BJ (cell line): ENCODE measurements at places on chromosomes 16 and 17.
A peak's percentile ranks its signal among the peaks of the same experiment; 100 is the strongest.

GRCh38 chr16:16190546-16190945, 32.7 kb downstream of the ABCC6 start:
- no peak for DNase-seq

- peak; percentile 68 for DNase-seq
Measured at GRCh38 chr16:15502041-15502725, 67.8 kb downstream of the BMERB1 start.

DNA sequence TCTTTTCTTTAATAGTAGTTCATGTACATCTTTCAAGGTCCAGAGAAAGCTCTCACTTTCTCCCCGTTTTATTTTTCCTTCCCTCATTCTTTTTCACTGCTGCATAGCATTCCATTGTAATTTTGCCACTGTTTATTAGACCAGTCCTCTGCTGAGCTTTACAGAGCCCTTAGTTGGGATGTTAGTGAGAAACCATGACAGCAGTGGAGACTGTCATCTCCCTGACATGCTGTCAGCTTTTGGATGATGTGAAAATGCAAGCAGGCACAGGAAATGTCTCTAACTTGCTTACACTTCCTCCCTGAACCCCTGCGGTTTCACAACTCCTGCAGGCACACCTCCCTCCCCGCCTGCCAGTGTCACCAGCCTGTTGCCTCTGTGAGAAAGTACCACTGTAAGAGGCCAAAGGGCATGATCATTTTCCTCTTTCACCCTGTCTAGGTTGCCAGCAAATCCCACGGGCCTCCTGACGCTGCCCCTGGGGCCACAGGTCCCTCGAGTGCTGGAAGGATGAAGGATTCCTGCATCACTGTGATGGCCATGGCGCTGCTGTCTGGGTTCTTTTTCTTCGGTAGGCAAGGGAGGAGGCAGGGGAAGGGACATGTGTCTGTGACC, at the start of gene ITGAL:
Gene ITGAL (plus strand): TSS at position 415 of the 615 bp plus-strand sequence. CDS start 96 bp downstream, at position 511.
- DNase-seq = no peak

DNA sequence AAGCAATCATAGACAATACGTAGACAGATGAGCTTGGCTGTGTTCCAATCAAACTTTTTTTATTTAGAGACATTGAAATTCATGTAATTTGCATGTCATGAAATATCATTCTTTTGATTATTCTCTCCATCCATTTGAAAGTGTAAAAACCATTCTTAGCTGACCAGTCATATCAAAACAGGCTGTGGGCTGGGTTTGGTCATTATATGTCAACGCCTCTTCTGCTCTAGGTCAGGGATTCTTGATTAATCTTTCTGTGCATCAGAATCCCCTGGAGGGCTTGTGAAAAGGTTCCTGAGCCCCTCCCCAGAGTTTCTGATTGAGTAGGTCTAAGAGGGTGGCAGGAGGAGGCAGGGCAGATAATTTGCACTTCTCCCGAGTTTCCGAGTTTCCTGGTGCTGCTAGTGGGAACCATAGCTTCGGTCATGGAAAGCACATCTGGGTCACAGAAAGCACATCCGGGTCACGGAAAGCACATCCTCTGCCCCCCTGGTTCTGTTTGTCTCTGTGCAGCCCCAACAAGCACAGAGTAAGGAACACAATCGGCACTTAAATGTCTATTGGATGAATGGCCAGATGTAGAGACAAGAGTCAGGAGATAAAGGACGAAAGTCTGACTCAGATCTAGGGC, 16.4 kb downstream of the PIMREG start:
- DNase-seq = no peak

GRCh38 chr16:81678326-81679095, 100.6 kb upstream of the PLCG2 start:
- no peak for DNase-seq

DNA sequence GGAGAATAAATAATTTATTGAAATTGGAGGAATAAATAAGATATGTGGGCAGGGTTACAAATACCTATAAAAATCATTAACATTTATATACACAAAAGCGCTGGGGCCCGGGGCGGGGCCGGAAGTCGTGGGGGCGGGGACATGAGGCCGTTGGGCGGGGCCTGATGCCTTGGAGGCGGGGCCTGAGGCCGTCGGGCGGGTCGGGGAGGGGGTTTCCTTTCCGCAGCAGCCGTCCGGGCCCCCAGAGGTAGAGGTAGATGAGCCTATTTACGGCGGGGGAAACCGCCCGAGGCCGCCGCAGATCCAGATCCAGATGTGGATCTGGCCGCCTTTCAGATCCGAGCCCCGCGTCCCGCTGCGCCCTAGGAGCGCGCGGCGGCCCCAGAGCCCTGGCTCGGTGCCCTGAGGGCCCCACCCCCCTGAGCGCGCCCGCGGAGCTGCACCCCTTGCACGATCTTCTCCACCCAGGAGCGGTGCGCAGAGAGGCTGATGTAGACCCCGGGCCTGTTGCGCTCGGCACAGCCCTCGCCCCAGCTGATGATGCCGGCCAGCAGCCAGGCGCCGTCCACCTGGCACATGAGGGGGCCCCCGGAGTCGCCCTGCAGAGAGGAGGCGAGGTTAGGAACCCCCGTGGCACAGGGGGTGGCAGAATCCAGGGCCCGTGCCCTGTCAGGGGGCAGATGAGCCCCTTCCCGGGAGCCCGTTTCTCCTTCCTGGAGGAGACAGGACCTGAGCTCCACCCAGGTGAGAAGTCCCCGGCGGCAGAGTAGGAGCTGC, 5.1 kb downstream of the PRSS22 start:
- DNase-seq = no peak

GRCh38 chr16:20879175-20880040, 20.8 kb downstream of the DCUN1D3 start:
- no peak for DNase-seq

DNA sequence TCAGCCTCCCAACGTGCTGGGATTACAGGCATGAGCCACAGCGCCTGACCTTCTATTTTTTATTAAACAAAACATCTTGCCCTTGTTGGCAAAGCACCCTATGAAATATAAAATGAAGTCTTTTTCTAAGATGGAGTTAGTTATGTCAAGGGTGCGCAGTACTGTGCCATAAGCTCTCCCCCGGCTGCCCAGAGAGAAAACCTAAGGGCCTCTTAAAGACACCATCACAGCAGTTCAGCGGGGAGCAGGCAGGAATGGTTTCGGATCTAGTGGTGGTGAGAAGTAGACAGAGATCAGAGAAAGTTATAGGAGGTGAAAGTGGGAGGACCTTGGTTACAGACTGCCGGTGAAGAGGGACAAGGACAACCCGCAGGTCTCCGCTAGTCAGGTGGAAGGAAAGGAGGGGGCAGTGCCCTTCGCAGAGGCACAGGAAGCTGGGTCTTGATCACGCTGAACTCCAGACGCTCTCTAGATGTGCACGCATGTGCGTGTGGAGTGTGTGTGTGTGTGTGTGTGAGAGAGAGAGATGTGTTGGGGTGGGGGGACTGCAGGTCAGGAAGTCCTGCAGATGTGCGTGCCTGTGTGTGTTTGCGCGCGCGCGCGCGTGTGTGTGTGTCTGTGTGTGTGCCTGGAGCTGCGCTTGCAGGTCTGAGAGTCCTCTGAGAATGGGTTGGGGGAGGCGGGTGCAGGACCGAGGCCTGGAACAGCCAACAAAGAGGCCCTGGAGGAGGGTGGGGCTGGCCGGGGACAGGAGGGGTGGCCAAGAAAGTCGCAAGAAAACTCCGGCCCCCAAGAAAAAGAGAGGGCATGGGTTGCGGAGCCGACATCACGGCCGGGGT, 748 bp upstream of the CMTM3 start:
- peak; percentile 31 for DNase-seq

DNA sequence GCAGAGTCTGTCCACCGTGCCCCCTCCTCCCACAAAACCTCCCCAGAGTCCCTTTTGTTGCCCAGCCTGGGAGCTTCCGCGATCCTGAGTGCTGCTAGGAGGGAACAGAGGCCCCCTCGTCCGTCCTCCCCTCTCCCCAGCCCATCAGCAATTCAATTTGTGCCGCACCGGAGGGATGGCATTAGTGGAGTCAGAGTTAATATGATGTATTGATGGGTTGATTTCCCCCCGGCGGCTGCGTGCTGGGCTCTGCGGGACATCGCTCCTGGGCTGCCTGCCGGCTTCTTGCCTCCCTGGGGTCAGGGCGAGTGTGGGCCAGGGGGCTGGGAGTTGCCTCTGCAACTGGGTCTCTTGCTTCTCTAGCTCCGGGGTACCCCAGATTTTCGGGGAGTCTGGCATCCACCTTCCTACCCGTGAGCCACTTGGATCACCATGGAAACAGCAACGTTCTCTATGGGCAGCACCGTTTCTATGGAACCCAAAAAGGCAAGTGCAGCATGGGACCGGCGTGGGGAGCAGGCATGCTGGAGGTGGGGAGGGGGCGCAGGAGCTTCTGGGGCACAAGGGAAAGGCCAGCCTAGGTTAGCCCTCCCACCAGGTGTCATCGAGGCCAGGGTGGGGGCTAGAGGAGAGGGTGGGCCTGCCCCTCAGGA, 42.9 kb downstream of the BAHCC1 start:
- no peak for DNase-seq

DNA sequence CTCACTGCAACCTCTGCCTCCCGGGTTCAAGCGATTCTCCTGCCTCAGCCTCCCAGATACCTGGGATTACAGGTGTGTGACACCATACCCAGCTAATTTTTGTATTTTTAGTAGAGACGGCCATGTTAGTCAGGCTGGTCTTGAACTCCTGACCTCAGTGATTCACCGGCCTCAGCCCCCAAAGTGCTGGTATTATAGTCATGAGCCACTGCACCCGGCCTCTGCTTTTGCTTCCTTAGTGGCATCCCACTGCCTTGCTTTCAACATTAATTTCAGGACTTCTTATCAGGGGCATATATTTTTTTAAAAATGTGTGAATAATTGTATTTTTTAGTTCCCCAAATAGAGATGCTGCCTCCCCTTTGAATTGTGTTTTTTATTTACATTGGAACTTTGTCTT, 98.8 kb downstream of the SYCE1L start:
- no peak for DNase-seq

DNA sequence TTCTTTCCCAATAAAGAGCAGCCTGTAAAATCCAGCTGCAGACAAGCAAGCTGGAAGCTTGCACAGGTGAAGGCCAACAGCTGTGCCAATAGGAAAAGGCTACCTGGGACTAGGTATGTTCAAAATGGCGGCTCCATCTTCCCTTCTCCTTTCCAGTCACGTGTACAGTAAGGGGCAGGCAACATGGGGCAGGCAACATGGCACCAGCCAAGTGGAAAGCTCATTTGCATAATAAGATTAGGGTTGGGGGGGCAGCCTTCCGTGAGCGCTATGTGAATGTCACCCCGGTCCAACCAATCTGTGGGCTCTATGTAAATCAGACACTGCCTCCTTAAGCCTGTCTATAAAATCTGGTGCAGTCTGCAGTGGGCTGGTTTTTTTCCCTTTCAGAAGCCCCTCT, 31.3 kb downstream of the TVP23A start:
- DNase-seq = no peak

DNA sequence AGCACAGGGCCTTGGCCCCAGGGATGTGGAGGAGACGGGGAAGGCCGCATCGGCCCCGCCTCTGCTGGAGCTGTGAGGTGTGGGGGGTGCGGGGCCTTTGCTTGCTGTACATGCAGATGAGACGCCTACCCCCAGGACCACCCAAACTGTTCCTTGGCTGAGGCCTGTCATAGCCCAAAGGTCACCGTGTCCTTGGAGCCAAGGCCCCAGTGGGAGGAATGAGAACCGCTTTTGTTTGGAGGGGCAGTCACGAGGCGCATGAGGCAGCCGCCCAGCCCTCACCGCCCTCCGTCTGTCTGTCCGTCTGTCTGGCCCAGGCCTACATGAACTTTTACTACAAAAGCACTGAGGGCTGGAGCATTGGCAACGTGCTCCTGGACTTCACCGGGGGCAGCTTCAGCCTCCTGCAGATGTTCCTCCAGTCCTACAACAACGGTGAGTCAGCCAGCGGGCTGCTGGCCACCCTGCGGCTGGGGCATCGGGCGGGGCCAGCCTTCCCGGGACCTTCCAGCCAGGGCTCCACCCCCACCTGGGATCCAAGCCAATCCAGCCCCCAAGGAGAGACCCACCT, 8.8 kb downstream of the TAX1BP3 start:
- peak; percentile 74 for DNase-seq

- DNase-seq = no peak
Measured at GRCh38 chr16:8644211-8645140, 23.0 kb downstream of the METTL22 start.

GRCh38 chr17:80695979-80696378, 151.3 kb downstream of the RPTOR start:
- no peak for DNase-seq

- no peak for DNase-seq
Measured at GRCh38 chr17:67700725-67701119, 17.0 kb upstream of the NOL11 start.

- no peak for DNase-seq
Measured at GRCh38 chr17:67414559-67414958, 37.5 kb downstream of the PITPNC1 start.

- DNase-seq = no peak
Measured at GRCh38 chr16:10368969-10369551, 16.8 kb upstream of the ATF7IP2 start.

DNA sequence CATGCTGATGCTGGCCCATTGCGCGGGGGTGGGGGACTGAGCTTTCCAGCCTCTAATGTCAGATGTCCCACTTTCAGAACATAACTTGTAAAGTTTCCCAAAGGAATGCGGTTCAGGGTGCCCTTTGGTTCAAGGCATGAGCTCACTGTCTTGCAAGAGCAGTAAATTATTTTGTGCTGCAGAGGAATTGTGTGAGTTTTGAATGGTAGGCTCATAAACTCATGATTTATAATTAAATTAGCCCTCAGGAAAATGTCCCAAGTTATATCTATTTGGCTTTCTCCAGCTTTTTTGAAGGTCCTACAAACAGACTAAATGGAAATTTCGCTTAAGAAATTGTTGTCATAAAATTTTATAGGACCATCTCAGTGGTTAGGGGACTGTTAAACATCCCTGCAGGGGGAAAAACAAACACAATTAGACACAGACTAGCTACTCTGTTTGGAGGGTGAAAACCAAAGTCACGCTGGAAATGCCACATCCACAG, 321.8 kb downstream of the HS3ST3B1 start:
- peak; percentile 96 for DNase-seq

DNA sequence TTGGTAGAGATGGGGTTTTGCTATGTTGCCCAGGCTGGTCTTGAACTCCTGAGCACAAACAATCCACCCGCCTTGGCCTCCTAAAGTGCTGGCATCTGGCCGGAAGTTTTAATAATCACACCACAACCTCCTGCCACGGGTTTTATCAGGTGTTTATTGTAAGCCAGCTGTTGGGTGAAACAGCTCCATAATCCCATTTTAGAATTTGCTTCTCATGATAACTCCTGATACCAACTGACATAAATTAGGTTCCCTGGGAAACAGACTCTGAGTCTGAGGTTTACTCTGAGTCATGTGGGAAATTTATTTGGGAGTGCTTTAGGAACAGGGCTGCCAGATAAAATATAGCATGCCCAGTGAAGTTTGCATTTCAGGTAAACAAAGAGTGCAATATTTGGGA, 122.6 kb upstream of the MED13 start:
- peak; percentile 21 for DNase-seq

GRCh38 chr17:50187751-50188530, 13.5 kb downstream of the COL1A1 start:
- no peak for DNase-seq

- DNase-seq = no peak
Measured at GRCh38 chr16:86530251-86531190, 20.2 kb downstream of the FOXF1 start.

GRCh38 chr16:88649195-88649923, 1.5 kb downstream of the CYBA start:
- DNase-seq = no peak
